ENCODE measurements at places on chromosomes 11 and 22.

DNA sequence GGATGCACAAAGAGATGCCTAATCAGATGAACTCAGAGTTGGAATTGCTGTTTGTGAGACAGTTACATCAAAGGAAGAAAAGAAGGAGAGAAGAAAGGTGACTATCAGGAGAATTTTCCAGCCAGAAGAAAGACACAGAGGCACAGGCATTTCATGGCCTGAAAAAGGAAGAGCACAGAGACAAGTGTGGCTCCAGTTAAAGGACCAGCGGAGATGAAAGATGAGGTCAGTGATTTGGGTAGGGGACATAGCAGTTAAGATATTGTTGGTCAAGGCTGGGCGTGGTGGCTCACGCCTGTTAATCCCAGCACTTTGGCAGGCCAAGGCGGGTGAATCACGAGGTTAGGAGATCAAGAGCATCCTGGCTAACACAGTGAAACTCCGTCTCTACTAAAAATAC, 3.4 kb upstream of the ZNF280A start:
- no peak for DNase-seq

DNA sequence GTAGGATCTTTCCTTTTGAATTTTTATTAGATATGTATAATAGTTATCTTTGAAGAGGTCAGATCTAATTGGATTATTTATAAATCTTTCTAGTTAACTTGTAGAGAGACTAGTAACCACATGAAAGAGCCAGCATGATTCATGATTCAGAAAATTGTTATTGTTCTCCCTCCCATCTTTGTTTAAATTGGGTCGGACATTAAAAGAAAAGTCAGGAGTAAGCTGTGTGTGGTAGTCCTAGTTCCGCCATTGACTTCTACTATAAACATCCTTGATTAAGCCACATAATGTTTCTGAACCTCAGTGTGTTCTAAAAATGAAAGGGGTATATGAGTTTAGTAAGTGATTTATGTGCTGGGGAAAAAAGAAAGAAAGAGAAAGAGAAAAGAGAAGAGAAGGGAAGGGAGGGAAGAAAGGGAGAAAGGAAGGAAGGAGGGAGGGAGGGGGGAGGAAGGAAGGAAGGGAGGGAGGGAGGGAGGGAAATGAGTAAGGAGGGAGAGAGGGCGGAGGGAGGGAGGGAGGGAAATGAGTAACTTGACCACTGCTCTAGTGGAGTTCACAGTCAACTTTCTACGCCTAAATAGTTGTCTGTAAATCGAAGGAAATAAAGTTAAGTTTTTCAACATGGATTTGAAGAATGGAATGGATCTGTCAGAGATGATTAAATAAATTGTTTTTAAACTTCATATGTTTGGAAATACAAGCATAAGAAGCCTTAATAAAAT, 32.9 kb downstream of the SIK2 start:
- DNase-seq: no peak

- DNase-seq: no peak
Observed at GRCh38 chr11:1888811-1889210, 2.9 kb downstream of the PRR33 start.

DNA sequence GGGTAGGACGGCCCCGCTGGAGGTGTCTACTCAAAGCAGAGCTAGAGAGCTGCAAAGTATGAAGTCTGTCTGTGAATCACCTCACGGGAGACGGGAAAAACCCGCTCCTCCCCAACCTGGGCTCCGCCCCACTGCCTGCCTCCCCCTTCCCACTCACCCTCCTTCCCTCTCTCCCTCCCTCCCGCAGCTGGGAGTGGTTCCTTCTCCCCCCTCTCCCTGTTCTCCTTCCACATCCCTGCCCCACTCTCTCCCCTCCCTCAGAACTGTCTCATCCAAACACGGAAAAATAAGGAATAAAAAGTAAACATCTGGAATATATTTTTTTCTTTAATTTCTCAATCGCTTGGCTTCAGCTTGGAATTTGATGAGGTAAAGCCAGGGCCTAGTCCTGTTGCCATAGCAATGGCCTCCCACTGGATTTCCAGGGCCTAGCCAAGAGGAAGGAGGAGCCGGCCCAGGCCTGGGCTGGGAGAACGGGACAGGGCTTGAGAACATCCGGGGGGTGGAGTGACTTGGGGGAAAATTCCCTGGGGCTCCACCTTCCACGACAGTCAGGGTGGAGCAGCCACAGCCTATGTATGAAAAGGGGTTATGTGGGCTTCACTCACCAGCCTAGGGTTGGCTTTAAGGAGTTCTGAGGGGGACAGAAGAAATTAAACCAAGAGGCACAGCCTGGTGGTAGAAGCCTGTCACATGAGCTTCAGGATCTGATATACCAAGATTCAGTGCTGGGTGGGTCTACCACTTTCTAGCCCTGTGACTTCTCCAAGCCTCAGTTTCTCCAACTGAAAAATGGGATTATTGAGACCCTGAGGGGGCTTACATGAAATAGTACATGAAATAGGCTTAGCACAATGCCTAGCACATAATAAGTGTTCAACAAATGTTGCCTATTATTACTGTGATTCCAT, 2.2 kb downstream of the TNKS1BP1 start:
- DNase-seq: no peak

- DNase-seq: no peak
Observed at GRCh38 chr11:15927196-15927863, 429.0 kb downstream of the SOX6 start.

DNA sequence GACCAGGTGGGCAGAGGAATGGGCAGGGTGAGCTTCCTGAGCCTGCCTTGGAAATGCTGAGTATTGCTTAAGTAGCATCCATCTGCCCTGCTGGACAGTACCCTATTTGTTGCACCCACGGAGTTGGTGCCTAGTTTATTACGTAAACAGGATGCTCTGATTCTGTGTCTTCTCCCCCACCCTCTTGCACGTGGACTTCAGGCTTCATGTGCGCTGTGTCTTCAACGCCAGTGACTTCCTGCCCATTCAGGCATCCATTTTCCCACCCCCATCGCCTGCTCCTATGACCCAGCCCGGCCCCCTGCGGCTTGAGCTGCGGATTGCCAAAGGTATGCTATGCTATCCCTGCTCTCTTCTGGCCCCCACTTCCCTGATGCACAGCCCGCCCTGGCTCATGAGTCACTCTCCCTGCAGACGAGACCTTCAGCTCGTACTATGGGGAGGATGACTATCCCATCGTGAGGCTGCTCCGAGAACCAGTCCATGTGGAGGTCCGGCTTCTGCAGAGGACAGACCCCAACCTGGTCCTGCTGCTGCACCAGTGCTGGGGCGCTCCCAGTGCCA, 5.7 kb downstream of the ZP1 start:
- DNase-seq: no peak

DNA sequence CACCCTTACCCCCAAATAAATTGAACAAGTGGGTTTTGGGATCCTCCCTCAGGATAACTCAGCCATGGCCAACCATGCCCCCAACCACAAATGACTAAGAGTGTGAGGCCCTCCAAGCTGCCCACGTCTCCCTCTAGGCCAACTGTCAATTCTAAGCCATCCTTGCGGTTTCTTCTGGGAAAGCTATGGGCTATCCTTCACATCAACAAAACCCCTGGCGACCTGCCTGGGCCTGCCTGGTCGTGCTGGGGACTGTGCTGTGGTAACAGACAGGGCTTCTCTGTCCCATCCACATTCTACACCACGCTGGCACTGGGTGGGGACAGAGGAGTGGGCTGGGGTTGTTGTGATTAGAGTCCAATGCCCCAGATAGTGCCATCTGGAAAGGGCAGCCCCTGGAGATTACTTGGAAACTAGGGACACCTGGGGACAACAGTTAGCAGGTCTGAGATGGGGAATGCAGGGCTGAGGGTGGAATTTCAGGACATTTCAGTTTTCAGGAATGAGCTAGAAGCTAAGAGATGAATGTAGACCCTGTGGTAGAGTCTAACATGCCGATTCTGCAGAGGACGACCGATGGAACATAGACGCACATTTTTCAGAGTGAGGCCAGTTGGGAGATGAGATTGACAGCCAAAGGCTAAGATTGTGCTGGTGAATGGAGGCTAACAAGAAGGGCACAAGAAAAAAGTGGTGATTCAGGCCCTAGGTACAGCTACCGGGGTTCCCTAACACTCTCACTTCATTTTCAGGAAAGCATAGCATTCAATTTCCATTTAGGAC, 131.9 kb downstream of the RASSF10 start:
- DNase-seq: no peak

DNA sequence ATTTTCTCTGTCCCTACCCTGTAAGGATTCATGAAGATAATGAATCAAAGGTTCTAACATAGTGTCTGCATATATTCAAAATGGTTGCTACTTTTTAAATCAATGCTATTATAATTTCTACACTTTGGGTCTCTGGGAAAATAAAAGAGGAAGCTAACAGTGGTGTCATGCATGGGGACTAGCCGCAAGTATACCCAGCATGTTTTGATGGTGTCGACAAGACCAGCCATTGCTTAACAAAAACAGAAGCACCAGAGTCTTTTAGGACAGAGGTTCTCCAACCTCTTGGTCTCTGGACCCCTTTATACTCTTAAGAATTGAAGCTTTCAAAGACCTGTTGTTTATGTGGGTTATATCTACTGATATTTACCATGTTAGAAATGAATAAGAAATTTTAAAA, 37.8 kb downstream of the RNF141 start:
- DNase-seq: no peak

GRCh38 chr11:118338637-118339061, 3.9 kb downstream of the CD3D start:
- DNase-seq: peak; percentile 87

DNA sequence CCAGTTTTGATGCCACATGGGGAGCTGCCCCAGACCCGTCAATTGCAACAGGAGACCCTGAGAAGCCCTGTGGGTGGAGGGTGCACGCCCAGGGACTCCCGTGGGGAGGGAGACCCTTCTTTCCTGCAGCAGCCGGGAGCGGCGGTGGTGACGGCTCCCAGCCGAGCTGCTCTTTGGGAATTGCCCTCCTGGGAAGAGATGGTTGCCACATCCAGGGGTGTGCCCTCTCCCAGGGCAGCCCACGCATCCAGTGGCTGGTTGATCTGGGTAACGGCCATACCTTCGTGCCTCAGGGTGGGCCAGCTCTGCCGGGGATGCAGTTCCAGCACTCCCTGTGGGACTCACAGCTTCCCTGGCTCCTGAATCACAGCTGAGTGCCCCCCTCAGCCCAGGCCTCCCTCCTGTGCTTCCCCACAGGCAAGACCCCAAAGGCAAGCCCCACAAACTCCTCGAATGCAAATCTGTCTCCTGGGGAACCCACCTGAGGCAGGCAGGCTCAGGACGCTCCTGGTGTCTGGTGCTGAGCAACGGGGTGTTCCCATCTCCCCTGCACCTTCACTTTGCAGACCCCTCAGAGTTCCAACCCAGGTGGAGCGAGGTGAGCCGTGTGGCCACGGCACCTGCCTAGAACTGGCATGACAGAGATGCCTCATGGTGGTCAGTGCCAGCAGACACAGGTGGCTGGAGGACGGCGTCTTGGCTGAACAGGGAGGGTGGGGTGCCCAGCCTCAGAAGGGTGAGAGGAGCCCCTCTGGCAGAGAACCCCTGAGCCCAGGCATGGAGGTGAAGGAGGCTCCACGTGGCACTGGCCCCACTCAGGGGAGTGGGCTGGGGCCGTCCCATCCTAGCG, 1027.4 kb downstream of the BRD1 start:
- no peak for DNase-seq

DNA sequence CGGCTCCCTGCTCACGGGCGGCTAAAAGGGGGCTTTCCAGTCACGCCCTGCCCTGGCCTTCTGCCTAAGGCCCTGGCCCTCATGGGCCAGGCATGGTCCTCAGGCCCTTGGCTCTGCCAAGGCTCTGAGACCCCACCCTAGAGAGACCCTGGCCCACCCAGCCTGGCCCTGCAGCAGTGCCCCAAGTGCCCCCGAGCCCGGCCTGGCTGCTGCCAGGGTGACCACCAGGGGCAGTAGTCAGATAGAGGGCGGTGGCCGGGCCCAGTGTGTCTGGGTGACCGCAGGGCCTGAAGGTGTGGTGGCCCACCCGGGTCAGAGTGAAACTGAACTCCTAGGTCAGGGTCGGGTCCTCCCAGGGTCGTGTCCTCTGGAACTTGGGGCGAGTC, 29.4 kb upstream of the CCDC188 start:
- DNase-seq: no peak

- DNase-seq: no peak
Observed at GRCh38 chr11:126359431-126360048, 4.1 kb downstream of the ST3GAL4 start.

DNA sequence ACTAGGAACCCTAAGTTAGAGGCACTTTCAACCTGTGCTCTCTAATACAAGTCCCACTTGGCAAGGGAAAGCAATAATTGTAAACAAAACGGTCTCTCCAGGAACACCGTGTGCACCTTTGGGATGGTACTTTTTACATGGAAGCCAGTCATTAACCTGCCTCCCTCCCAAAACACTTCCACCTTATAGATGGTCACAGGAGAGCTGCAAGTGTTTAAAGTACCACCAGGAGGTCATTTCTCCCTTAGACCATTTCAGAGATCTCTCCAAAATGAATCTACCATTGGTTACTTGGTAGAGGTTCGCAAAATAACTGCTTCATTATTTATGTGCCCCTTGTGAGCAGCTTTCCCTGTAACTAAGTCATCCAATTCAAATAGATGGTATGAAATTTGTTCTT, 375.3 kb downstream of the DYNC2H1 start:
- no peak for DNase-seq

GRCh38 chr22:25447067-25447685, 117.3 kb upstream of the GRK3 start:
- no peak for DNase-seq

DNA sequence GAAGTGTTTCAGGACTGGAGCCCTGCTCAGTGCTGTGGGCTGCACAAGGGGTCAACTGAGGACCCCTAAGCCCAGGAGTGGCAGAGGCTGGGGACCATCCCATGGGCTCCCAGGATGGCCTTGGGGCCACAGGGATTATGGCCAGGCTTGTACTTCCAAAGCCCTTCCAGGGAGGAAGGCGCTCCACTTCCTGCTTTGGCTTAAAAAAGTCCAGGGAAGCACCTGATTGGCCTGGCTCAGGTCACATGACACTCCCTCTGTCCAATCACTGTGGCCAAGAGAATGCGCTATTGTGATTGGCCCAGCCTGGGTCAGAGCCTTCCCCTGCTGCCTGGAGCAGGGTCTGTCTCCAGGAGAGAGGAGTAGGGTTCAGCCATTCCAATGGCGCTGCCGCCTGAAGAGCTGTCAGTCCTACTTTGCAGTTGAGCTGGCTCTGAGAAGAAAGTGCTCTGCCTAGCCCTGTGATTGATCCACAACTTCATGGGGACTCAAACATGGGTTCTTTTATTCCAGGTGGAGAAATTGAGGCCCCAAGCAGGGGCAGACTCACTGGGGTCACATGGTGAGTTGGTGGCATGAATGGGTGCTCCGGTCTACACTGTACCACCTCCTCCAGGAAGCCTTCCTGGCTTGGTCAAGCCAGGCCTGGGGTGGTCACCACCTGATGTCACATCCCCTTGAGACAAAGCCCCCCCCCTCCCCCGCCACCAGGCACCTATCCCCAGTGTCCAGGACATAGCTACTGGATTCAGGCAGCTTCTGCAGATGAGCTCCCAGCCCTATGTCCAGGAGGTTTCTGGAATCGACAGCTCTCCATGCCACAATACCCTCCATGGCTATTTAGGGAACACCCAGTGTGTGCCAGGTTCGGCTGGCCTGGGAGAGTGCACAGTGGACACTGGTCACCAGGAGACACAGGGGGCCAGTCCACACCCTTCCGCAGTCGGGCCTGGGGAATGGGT, 48.2 kb downstream of the RTN4R start:
- DNase-seq: no peak

GRCh38 chr22:20093418-20094196, 13.6 kb downstream of the DGCR8 start:
- no peak for DNase-seq
